ENCODE measurements at places on chromosomes 16 and 17.
A peak's percentile ranks its signal among the peaks of the same experiment; 100 is the strongest.

DNA sequence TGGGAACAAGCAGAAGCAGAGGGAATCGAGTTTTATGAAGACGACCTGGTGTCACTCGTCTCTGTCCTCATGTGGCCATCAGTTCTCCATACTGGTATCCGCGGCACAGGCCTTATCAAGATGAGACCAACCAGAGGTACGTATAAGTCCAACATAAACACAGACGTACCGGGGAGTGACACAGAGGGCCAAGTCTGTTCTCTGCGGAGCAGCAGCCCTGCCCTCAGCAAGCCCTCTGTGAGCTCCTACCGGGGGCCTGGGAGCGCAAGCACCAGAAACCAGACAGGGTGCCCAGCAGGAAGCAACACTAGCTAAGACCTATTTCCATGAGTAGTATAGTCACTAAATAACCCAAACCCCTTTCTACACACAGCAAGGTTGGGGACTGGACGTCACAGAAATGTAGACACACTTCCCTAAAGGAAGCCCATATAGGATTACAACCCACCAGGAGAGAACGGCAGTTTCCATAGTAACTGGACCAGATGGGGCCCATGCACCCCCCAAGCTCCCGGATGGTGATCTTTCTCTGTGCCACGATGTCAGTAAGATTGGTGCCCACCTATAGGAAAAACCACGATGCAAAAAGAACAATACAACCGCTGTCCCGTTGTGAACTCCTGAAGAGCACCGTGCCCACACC lies 911 bp downstream of the ARL16 start:
- peak overlapping the region; percentile 68 for H3K4me3 ChIP-seq
- peak; percentile 28 for DNase-seq
- no peaks in the 10 kb centered on the region for H3K27me3 ChIP-seq
- H3K27ac ChIP-seq, result peak overlapping the region; percentile 68
- peaks cover 10% of the 10 kb centered on the region for H3K4me1 ChIP-seq
- H3K36me3 ChIP-seq, result peaks cover 24% of the 10 kb centered on the region

DNA sequence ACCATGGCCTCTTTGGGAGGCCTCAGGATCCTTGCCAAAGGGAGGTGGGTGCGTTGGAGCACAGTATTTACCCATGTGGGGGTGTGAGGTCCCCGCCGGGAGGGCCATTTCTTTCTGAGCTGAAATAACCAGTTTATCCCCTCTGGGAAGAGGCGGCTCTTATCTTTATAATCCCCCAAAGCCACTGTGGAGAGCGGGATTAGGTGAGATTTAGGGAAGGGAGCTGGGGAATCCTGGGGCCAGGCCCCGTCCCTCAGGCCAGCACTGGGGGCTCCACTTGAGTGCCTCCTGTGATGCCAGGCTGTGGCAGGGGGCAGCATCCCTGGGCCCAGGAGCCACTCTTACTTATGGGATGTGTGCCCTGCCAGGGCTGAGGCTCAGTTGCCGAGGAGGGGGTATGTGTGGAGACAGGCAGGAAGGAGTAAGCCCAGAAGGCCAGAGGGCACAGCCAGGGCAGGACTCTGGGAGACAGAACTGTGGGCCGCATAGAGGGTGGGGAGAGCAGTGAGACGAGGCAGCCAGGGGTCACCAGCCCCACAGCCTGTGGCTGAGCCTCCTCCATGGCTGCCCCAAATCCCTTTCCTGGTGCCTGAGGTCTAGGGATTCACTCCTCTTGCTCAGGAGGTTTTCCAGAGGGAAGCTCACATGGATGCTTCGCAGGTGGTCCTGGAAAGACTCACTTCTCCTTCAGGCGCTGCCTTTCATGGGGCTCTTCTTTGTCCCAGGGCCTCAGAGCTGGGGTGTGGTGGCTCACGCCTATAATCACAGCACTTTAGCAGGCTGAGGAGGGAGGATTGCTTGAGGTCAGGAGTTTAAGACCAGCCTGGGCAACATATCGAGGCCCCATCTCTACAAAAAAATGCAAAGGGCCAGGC lies 25.0 kb downstream of the TMEM94 start:
- H3K36me3 ChIP-seq, result peaks cover 3% of the 10 kb centered on the region
- H3K27me3 ChIP-seq, result no peaks in the 10 kb centered on the region
- H3K4me1 ChIP-seq, result peaks cover 5% of the 10 kb centered on the region
- no peak overlapping the region for H3K4me3 ChIP-seq

- peaks cover 3% of the 10 kb centered on the region for H3K27me3 ChIP-seq
- no peak overlapping the region for H3K27ac ChIP-seq
- DNase-seq, result peak; percentile 45
- no peaks in the 10 kb centered on the region for H3K36me3 ChIP-seq
Observed at GRCh38 chr17:9729034-9729650, 62.2 kb downstream of the DHRS7C start.

DNA sequence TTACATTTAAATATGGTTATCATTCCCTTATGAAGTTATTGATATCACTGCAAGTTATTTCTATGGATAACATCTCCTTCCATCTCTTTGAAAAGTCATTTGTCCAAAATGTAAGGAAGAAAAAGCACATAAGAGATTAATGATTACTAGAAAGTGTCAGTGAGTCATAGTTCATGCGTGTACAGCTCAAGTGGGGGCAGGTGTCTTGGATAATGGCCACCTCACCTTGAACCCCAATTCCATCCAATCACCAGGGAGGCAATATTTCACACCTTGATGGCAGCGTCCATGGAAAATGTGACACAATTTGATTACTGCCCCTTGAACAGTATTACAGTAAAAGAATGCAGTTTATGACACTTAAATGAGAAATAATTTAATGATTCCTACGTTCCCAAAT lies 358.3 kb upstream of the SOX9 start:
- no peaks in the 10 kb centered on the region for H3K36me3 ChIP-seq
- no peak for DNase-seq
- H3K4me1 ChIP-seq, result no peaks in the 10 kb centered on the region

DNA sequence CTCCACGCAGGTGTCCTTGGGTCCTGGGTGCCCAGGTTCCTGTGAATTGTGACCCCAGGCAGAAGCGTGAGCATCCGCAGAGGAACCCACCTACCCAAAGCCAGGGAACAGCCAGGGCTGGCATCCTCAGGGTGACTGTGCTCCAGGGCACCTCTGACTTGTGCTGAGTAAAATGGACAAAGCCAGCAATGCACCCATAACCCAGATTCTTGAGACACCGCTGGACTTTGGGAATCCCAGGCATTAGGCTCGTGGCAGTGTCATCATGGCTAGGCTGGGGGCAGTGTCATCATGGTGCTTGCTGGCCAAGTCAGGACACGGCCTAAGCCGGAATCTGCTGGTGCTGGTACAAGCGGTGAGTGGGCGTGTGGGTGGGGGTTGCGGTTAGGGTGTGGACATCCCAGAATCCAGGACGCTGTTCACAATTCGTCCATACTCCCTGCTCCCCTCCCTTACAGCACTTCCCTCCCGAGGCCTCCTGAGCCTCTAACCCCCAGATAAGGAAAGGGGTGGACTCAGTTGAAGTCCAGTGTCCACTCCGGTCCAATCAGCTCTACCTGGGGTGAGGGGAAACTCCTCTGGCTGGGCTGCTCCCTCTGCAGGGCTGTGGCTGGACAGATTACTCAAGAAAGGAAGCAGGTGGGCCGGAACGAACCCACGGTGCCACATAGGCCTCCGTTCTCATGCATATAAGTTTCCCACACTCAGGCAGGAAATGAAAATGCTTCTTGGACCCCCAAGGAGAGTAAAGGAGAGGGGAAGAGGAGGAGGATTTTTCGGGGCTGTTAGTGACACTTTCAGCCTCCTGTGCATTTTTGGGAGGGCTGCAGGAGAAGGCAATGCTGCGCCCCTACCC lies 138.9 kb downstream of the SEC14L1 start:
- DNase-seq, result peak; percentile 23
- peaks cover 12% of the 10 kb centered on the region for H3K4me1 ChIP-seq
- H3K4me3 ChIP-seq, result no peak overlapping the region

DNA sequence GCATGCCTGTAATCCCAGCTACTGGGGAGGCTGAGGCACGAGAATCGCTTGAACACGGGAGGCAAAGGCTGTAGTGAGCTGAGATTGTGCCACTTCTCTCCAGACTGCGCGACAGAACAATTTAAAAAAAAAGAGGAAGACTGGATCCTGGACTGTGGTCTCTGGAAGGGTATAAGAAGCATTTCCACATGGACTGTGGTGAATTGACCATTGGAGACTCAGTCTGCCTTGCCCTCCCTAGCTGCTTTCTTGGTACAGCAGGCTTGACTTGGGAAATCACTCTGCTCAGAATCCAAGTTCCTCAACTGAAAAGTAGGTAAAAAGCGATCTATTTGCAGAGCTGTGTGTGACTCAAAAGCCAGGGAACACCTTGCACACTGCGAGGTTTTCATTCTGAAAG lies 1.0 kb upstream of the MGRN1 start:
- 0 out of 2 replicates have a peak, but pooled peaks cover 2% of the 10 kb centered on the region for H3K36me3 ChIP-seq
- H3K4me3 ChIP-seq, result no peak overlapping the region
- no peak overlapping the region for H3K27ac ChIP-seq
- peaks cover 11% of the 10 kb centered on the region for H3K4me1 ChIP-seq
- DNase-seq, result no peak

GRCh38 chr16:56554441-56554840 lies 10.4 kb upstream of the MT4 start:
- no peak overlapping the region for H3K4me3 ChIP-seq
- H3K27ac ChIP-seq, result no peak overlapping the region
- H3K4me1 ChIP-seq, result no peaks in the 10 kb centered on the region
- H3K27me3 ChIP-seq, result peaks cover 23% of the 10 kb centered on the region
- DNase-seq, result no peak

DNA sequence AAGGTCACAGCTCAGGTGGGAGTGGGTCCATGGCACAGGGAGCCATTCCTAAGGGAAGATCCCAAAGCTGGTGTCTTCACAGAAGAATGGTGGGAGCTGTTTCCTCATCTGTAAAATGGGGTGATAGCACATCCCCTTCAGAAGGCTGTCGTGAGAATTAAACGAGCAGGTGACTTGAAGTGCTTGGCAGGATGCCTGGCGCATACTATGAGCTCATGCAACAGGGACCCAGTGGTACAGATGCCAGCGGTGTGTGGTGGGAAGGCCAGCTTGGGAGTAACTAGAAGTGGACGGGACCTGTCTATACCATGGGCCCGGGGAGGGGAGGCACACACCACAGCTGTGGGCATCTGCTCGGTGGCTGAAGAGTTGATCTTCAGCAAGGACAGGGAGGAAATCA lies 189.3 kb upstream of the TNRC6C start:
- no peak overlapping the region for H3K4me3 ChIP-seq
- peak; percentile 6 for DNase-seq
- H3K27ac ChIP-seq, result no peak overlapping the region
- H3K36me3 ChIP-seq, result no peaks in the 10 kb centered on the region
- H3K4me1 ChIP-seq, result no peaks in the 10 kb centered on the region

- no peak overlapping the region for H3K4me3 ChIP-seq
- DNase-seq, result no peak
- H3K4me1 ChIP-seq, result peaks cover 12% of the 10 kb centered on the region
Observed at GRCh38 chr17:4849011-4849536, 15.9 kb downstream of the MINK1 start.

GRCh38 chr17:50421308-50422051 lies 4.5 kb upstream of the ACSF2 start:
- peak overlapping the region; percentile 12 for H3K27ac ChIP-seq
- no peak for DNase-seq
- H3K27me3 ChIP-seq, result no peaks in the 10 kb centered on the region
- H3K4me1 ChIP-seq, result peaks cover 22% of the 10 kb centered on the region

DNA sequence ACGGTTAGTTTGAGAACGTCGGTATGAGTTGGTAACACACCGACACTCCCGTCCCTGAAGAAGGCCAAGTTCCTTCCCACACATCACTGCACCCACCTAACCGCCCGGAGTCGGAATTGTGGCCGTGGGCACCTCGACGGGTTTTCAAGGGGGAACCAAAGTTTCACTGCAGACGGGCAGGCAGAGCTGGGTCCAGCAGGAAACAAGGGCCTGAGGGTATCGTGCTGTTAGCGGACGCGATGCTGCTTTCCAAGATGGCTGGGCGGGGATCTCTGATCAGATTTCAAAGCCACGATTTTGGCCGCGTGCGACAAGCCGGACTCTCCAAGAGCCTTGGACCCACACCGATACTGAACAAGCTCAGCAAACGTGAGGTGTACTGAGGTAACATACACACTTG lies 82.3 kb upstream of the DOC2B start:
- DNase-seq, result no peak
- no peak overlapping the region for H3K27ac ChIP-seq
- no peaks in the 10 kb centered on the region for H3K4me1 ChIP-seq
- no peak overlapping the region for H3K4me3 ChIP-seq

- peaks cover 6% of the 10 kb centered on the region for H3K36me3 ChIP-seq
- peak overlapping the region; percentile 92 for H3K27ac ChIP-seq
- H3K4me3 ChIP-seq, result no peak overlapping the region
Observed at GRCh38 chr17:59762049-59762823, 54.8 kb downstream of the VMP1 start.

DNA sequence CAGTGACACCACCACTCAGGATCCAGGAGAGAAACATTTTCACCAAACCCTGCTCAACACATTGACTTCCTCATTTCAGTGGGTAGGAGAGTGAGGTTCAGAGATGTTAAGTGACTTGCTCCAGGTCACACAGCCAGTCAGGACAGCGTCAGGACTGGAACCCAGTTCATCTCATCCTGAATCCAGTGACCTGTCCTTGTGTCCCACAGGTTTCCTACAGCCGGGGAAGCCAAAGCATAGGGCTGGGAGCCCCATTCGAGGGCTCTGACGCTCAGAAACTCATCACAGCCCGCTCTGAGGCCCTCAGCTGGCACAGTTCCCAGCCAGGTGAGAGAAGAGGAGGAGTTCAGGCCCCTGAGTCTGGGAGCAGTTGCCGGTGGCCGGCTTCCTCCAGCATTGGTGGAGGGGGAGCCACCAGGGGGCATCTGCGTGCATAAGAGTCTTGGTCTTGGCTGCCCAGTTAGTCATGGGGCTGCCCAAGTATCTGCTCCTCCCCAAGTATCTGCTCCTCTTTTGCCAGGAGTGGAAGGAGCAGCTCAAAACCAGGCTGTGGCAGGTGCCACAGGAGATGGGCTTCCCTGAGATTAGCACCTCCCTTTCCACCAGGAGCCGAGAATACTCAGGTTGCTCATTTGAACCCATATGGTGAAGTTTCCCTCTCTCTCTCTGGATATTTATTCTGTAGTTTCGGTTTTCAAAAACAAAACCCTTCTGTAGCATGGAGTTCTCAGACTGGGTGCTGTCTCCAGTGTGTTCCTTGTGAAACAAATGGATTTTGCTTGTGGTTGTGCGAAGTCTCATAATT lies 56.0 kb downstream of the TNFRSF13B start:
- no peak overlapping the region for H3K4me3 ChIP-seq
- no peaks in the 10 kb centered on the region for H3K4me1 ChIP-seq
- H3K27ac ChIP-seq, result no peak overlapping the region
- no peaks in the 10 kb centered on the region for H3K36me3 ChIP-seq
- peaks cover 40% of the 10 kb centered on the region for H3K27me3 ChIP-seq

Measured in IMR-90 (cell line).